Panc1 (cell line): ENCODE measurements at places on chromosomes 2 and 18. TPM values are rescaled to one million over a fixed set of nuclear protein-coding genes. Genes with fewer than 3 reads are reported as not detected.

Gene CYP26B1
- total RNA-seq = 12.3 TPM

Gene ANKRD29
- 0.67 TPM for total RNA-seq

GRCh38 chr2:15334644-15335326 lies 226.3 kb downstream of the NBAS start:
- DNase-seq = no peak

GRCh38 chr2:14082640-14083039 lies 549.9 kb upstream of the LRATD1 start:
- no peak for DNase-seq

Gene XDH
- 0.08 TPM for total RNA-seq

GRCh38 chr2:118618279-118618678 lies 229.2 kb downstream of the EN1 start:
- DNase-seq = no peak

Gene GREB1
- 0.90 TPM for total RNA-seq

DNA sequence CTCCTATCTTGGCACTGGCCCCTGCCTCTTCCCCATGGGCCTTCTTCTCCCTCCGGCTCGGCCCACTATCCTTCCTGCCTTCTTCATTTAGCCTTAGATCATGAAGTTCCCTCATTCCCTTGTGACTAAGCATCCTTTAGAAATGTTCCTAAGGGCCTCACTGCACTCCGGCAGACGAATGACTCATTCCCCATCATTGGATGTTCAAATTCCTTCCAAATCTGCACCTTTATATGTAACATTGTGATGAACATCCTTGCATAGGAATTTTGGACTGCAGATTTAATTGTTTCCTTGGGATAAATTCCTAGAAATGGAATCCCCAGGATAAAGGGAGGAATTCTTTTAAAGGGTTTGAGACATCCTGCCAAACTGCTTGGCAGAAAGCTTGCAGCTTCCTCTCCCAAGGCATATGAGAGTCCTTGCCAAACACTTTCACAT lies 19.0 kb downstream of the CRACDL start:
- no peak for DNase-seq

DNA sequence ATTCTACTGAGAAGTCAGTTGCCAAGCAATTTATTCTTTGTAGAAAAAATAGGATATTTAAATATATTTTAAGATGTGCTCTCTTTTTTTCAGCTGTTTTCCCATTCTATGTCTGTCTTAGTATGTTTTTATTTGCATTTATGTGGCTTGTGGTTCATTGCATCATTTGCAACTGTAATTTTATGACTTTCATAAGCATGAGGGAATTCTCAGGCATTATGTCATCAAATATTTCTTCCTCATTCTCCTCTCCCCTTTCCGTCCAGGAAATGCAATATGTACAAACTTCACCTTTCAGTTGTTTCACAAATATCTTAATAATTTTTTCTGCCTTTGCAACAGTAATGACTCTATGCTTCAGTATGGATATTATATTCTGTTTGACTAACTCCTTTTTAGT lies 560.2 kb upstream of the LRATD1 start:
- no peak for DNase-seq

Gene POU3F3
- 0.36 TPM for total RNA-seq

Gene CNTNAP5
- total RNA-seq = not detected

DNA sequence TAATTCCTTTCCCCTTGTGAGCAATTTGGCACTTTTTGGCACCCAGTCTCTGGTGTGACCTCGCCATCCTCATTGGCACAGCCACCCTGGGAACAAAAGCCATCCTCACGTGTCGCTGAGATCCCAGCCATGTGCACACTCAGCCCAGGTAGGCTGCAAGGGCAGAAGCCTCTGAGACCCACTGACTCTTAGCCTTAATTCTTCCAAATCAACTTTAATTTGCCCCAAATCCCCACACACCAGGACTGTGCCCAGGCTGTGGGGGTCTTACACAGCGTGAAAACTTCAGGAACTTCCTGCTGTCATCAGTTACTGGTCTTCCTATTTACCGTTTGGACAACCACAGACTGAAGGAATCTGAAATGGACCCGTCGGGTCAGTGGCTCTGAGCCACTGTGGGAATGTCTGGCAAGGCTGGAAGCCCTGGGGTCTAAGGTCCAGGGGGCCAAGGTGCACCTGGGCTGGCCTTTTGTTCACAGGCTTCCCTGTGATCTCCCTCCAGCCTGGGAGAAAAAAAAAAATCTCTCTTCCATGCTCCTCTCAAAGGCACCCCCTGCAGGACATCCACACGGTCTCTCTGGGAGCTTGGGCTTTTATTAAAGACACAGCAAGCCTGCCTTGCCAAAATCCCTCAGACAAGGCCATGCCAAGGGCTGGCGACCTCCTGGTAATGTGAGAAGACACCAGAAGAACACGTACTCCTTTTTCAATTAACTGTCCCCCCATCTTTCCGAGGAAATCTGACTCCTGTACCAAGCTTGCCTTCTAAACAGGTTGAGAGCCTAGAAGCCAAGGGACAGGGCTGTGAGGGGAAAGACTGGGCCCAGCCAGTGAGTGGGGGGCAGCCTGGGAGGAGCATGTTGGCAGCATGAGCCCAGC lies 42.1 kb upstream of the LAPTM4A start:
- DNase-seq = no peak

DNA sequence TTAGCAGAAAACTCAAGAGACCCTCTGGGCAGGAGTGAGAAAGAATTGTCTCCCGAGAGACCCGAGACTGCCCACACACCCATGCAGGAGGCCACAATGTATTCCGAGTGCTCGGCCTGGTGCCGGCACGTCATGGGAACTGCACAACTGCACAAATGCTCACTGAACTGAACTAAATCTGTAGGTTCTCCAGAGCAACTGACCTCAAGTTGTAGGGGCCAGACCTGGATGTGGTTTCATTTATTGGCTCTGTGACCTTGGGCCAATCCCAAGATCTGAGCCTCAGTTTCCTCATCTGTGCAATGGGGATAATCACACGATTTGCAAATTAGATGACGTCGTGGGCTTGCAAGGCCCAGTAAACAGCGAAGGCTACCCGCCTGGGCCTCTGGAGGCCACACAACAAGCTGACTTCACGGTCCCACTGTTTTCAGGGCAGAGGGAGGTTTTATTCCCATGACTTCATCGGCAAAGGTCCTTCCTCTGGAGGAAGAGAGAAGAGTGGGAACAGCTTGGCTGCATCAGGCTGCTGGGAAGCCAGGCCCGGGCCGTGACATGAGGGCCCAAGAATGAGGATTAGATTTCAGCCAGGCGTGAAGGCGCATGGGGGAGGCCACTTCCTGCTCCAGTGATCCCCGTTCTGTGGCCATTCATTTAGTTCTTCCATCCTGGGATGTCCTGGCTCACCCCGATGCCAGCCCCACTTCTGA lies 3.6 kb upstream of the ERFE start:
- DNase-seq = no peak

Gene TANK
- 36.0 TPM for total RNA-seq

GRCh38 chr2:112253261-112253815 lies 1.5 kb downstream of the ZC3H8 start:
- no peak for DNase-seq

GRCh38 chr2:61763605-61764034 lies 90.2 kb downstream of the FAM161A start:
- DNase-seq = peak; percentile 85

- DNase-seq = no peak
Observed at GRCh38 chr2:109242654-109243331, 113.8 kb downstream of the SH3RF3 start.

GRCh38 chr2:21361384-21361783 lies 237.6 kb downstream of the TDRD15 start:
- DNase-seq = no peak

DNA sequence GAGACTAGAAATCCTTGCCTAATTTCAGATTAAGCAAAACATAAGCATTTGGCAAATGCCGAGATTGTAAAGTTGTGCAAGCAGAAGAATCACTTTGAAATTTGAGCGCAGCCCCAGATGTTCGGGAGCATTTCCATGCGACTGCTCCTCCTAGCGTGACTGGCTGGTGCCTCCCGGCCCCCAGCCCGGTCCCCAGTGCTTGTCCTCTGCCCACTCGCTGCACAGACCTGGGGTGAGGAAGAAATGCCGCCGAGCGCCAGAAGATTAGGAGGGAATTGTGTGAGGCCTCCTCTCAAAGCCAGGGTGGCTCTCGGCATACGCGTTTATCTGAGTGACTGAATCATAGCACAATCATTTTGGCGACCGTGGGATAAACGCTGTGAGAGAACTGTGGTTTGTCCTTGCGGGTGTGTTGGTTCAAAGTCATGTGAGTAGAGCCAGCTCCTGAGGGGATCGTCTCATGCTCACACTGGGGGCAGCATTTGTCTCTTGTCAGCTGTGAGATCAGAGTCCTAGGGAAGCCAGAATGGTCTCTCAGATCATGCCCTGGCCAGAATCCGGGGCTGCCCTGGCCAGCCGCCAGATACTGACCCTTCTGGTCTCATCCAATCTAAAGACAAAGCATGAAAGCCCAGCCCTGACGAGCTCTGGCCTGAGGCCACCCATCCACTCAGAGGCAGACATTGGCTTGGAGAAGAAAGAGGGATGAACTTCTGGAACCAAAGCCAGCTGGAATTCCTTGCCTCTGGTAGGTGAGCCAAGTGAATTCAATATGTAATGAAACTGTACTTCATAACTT lies 189.3 kb downstream of the SH3RF3 start:
- DNase-seq = no peak

GRCh38 chr2:96764253-96764637 lies 3.5 kb downstream of the CNNM4 start:
- no peak for DNase-seq

- DNase-seq = no peak
Observed at GRCh38 chr2:169965495-169965894, 138.2 kb downstream of the UBR3 start.

Gene SKOR2
- total RNA-seq = not detected
